CD4-positive, alpha-beta T cell treated with Interleukin-2 at 100 ng/mL for 4 hours (primary cell): ENCODE measurements at places on chromosomes 1 and 21.

GRCh38 chr1:241447031-241447644, 72.4 kb downstream of the FH start:
- no peak for DNase-seq

DNA sequence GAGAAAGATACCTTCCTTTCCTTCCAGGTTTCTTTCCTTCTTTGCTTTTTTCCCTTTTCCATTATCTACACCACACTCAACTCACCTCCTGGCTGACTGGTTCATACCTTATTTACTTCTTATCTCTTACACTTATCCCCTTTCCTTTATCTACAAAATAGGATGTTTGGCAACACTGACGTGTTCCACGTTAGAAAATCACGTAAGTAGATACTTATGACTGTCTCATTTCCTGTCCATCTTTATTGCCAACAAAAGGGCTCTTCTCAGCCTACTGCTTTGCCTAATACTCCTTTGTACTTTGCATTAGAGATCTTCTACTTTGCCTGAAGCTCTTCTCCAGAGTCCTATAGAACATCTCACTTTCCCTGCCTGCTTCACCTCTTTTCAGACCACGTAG, 25.1 kb downstream of the SYNJ1 start:
- no peak for DNase-seq

GRCh38 chr1:169491845-169492281, 6.1 kb upstream of the SLC19A2 start:
- DNase-seq: no peak

DNA sequence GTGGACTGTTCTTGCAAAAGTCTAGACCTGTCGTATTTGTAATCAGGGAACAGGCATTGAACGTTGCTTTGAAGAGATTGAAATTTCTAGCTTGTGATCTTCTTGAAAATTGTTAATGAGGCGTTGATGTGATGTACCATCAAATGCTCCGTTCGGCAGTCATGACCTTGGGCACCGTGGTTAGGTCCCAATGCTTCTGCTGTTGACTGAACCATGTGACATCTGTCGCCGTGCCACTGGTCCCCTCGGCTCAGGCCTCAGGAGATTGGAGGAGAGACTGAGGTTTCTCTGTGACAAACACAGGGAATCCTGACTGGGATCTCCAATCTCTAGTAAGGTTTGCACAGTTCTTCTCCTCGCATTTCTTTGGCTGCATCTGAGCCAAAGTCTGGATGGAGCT, 18.1 kb upstream of the KCNAB2 start:
- DNase-seq: no peak

- DNase-seq: no peak
Observed at GRCh38 chr1:183812128-183812527, 7.2 kb downstream of the RGL1 start.

GRCh38 chr1:10540277-10541005, 65.7 kb downstream of the PEX14 start:
- no peak for DNase-seq

DNA sequence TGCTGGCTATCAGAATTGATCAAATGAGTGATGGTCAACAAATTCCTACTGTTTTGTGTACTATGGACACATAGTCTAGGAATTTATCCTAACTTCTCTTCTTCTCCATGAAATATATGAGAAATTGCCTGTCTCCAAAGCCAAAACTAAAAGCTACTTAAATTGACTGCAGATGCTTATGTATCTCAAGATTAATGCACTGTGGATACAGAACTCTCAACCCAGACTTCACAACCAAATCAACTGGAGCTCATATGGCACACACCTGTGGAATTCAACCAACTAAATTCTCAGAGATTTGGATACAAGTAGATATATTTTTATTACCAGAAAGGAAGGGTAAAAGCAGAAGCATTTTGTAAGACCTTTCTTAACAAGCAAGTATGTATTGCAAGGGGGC, 566.1 kb downstream of the LTN1 start:
- DNase-seq: no peak

DNA sequence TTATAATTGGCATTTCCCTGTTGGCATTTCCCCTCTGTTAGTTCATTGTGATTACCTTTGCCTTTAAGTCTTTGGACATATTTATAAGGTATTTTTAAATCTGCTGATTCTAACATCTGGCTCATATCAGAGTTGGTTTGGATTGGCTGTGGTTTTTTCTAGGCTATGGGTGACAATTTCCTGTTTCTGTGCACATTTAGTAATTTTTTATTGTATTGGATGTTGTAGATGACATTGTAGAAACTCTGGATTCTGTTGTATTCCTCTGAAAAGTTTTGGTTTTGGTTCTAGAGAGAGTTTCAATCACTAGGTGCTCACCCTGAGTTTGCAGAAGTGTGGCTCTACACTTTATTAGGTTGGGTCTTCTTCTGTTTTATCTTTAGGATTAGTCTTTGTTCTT, 110.1 kb upstream of the ARHGEF16 start:
- no peak for DNase-seq

DNA sequence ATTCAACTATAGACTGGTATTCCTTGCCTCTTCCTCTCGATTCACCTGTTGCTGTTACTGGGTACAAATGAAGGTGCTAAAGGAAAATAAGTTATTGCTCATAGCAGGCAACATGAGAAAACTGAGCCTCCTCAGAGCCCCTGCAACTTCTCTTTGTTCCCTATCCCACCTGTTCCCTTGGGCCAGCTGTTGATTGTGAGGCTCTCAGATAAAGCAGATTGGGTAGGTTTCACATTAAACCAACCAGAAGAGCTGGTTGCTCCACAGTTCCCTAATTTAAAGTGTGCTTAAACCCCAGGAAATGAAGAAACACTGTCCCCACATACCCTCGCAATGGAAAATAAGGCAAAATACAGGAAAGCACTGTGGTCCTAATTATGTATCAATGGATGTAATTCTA, 4.8 kb downstream of the DEDD start:
- DNase-seq: no peak

GRCh38 chr1:53681977-53682685, 56.8 kb downstream of the GLIS1 start:
- DNase-seq: peak; percentile 12

DNA sequence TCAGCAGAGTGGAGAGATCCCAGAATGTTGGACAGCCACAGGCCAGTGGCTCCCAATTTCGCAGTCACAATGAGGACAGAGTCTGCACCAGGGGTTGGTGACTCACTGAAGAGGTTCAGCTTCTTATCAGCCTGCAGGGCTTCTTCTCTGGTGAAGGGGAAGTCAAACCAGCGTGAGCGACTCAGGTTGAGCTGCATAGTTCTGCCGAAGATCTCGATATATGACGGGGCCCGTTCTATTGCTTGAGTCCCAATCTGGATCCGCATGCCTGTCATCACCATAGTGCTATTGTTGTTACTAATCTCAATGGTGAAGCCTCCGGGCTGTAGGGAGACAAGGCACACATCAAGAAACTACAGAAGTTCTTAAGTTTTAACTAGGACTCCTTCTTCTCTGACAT, 58.5 kb downstream of the UBR4 start:
- no peak for DNase-seq

DNA sequence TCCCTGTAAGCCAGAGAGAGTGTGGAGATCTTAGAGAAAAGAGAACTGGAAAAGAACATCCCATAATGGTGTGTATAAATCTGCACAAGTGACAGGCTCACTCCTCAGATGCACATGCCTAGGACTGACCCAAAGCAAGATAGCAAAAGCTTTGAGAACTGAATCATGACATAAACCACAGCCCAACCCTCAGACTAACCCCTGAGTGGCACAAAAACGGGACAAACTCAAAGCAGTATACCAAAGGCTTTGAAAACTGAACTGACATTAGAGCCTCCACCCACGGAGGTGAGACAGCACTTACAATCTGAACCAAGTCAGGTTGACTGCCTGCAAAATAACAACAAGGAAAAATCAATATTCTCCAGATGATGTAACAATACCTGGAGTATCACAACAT, 70.8 kb downstream of the TIAM1 start:
- peak; percentile 23 for DNase-seq

DNA sequence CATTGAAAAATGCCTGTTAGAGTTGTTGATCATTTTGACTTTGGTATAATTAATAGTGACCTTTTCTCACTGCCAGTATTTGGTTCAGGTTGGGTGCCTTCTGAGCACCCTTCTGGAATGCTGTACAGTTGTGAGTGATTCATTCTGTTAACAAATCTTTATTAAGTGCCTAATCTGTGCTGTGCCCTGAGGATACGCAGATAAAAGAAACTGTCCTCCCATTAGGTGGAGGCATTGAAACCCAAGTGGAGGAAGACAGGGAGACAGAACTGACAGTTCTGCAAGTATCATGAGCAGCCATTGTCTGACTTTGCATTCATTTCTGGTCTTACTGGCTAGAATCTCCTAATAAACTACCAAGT, 76.1 kb upstream of the ZNF326 start:
- no peak for DNase-seq

DNA sequence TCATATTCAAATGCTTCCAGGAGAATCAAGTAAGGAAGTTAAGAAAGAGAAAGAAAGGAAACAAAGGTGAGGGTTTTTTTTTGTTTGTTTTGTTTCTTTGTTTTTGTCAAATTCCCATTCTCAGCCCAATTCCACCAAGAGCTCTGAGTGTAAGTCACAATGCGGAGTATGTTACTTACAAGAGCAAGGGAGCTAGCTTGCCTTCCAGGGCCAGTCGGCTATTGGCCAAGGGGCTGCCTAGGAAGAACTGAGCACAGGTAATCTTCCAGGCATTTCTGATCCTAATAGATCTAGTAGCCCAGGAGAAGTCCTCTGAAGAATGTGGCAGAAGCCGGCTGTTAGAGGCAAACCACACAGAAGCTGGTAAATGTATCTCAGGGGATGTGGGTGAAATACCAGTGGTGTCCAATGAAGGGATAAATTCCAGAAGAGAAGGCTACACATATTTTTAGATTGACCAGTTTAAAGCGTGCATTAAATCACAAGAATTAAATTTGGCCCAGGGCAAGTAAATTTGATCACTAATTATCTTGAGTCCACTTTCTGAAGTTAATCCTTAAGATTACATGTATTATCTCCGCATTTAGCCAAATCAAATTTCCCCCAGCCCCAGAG, 239.6 kb upstream of the ADAMTS5 start:
- DNase-seq: no peak

GRCh38 chr21:42147386-42148020, 71.4 kb upstream of the ABCG1 start:
- DNase-seq: no peak

DNA sequence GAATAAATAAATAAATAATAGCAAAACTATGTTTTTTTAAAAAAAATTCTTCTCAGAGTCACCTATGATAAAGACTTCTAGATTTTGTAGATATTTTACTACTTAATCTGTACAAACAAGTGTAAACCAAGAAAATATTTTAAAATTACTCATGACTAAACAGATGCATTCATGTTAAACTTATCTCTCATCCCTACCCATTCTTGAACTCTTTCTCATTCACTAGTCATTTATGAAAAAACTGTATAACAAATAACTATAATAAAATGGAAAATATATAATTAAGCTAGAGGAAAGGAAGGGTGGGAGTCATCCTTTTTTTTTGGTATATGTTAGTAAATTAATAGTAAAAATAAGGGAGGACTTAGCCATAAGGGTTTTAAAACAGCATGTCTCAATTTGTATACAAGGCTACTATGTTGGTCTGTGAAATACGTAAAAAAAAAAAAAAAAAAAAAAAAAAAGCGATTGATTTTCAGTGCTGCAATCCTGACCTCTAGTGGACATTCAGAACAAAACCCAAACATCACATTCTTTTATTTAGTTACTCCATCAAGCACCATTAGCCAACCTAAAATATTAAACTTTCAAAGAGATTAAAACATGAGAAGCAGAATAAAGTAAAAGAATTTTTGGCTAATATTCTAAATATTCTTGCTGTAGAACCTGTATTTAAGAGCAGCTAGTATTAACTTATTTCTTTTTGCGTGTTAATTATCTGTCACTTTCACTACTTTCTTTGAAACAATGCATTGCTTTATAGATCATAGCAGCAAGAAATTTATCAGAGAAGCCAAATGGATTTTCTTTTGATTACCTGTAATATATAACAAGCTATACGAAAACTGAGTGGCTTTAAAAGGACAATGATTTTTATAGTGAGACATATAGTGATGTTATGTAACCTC, 255.8 kb upstream of the CACYBP start:
- DNase-seq: peak; percentile 38

DNA sequence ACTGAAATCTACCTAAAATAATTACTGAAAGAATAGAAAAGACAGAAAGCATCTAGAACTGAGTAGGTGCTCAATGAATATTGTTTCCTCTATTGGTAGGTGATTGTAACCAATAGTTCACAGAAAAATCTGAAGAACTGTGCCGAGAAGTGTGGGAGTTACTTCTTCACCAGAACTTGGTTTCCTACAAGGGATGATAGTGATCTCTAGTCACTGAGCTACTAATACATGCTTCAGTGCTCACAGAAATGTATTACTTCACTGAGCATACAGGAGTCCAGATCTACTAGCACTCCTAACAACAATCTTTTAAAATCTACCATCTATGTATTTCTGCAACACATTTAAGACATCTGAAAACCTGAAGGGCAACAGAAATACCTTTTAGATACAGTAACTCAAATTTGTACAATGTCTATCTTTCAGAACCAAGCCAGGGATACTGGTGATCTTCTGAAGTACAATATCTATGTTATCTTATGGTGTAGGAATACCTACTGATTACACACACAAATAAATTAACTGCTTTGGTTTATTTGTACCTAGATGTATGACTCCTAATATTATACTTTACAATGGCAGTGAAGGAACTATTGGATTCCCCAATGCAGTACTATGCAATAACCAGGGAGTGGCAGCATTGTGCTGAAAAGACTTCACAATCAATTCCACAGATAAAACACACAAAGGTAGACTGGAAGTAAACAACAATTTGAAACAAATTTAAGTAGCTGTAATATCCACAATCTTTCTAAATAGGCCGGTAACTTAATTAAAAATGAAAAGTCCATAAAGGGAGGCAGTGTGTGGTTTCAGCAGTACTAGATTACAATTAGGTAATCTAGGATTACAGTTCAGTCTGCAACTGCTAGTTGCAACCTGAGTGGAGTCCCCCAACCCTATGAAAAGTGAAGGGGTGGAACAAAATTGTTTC, 243.0 kb downstream of the SLC45A1 start:
- peak; percentile 68 for DNase-seq

DNA sequence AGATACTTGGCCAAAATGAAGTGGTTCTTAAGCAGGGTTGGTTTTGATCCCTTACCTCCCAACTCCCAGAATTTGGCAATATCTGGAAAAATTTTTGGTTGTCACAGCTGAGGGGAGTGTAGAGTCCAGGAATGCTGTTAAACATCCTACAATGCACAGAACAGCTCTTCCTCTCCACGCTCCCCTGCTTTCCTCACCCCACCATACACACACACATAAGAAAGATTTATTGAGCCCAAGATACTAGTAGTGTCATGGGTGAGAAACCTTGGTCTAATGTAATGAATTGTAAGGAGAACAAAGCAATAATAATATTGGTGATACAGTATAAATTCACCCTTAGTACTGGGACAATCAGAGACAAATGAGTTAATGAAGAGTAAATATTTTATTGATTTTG, 47.8 kb downstream of the ASB17 start:
- DNase-seq: no peak

GRCh38 chr1:25676488-25676887, 59.9 kb downstream of the MAN1C1 start:
- DNase-seq: no peak

GRCh38 chr1:245277276-245277675, 122.5 kb downstream of the KIF26B start:
- no peak for DNase-seq

- DNase-seq: no peak
Observed at GRCh38 chr1:185768371-185768770, 34.2 kb downstream of the HMCN1 start.

- DNase-seq: peak; percentile 67
Observed at GRCh38 chr1:161726473-161727255, 5.3 kb downstream of the FCRLB start.
